ENCODE measurements at places on chromosomes 7 and 10. TPM values are rescaled to one million over a fixed set of nuclear protein-coding genes. Genes with fewer than 3 reads are reported as not detected.

DNA sequence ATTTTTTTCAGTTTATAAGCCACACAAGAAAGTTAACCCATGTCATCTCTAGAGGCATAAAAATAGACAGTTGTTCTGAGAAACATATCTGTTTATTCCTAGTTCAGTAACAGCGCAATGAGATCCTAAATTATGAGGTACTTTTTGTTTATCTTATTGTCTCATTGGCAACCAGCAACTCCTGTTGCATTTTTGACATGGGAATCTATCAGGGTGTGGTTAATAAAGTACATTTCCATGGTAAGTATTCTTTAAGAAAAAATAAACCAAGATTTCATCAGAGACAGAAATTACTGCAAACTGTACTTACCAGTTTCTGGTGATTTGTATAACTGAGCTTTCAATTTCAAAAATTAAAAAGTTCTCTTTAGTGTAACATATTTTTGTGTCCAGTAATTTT is 9.0 kb downstream of the FAS start:
- peak; percentile 62 for DNase-seq

DNA sequence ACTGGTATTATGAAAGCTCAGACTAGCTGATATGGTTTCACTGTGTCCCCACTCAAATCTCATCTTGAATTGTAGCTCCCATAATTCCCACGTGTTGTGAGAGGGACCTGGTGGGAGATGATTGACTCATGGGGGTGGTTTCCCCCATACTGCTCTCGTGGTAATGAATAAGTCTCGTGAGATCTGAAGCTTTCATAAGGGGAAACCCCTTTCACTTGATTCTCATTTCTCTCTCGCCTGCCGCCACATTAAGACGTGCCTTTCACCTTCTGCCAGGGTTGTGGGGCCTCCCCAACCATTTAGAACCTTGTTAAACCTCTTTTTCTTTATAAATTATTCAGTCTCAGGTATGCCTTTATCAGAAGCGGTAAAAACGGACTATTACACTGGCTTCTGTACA is 40.3 kb downstream of the COL13A1 start:
- no peak for DNase-seq

DNA sequence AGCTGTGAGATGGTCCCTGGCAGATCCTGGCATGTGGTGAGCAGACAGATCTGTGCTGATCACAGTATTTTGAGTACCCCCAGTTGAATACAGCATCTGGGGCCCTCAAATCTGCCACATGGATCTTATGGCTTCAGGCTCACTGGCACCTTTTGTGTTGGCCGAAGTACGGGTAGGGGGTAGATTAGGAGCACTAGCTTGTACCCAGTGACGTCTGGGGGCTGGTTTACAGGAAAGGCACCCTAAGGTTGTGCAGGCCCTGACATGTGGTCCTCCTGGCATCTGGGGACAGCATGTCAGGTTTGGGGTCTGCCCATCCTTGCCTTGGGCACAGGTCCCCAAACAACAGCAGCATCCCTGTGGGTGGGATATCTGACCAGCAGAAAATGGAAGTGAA is 53.2 kb downstream of the SYPL1 start:
- no peak for DNase-seq

GRCh38 chr7:66815951-66816350 is 75.4 kb downstream of the RABGEF1 start:
- no peak for DNase-seq

GRCh38 chr7:32062150-32062549 is 8.1 kb downstream of the PDE1C start:
- DNase-seq, result peak; percentile 11

DNA sequence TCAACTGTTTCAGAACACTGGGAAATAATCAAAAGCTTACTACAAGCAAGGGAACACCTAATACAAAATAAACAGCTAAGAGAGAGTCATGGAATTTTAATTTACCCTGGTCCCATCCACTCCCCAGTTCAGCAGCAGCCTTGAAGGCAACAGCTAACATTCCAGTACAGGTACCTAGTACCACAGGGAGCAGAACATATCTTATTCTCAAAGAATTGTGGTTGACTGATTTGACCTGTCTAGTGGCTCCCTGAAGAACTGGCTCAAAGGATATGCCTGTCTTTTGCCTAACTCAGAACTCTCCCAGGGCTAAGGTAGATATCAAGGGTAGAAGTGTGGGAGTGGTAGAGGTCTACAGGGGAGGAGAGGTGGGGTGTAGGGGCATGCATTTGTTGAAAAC is 32.3 kb downstream of the SMURF1 start:
- no peak for DNase-seq

GRCh38 chr10:42973411-42973810 is 103.5 kb upstream of the RET start:
- DNase-seq, result no peak

- DNase-seq, result no peak
Observed at GRCh38 chr7:37990337-37990736, 69.9 kb downstream of the EPDR1 start.

Gene C10orf62
- total RNA-seq, result 0.11 TPM

Gene HIP1
- 21.0 TPM for total RNA-seq

All from LHCN-M2 (cell line).